ENCODE measurements at places on chromosomes 3 and 15.

- no peak for DNase-seq
Measured at GRCh38 chr15:83318861-83319415, 34.5 kb upstream of the BNC1 start.

- DNase-seq: no peak
Measured at GRCh38 chr3:152405915-152406802, 137.4 kb downstream of the MBNL1 start.

DNA sequence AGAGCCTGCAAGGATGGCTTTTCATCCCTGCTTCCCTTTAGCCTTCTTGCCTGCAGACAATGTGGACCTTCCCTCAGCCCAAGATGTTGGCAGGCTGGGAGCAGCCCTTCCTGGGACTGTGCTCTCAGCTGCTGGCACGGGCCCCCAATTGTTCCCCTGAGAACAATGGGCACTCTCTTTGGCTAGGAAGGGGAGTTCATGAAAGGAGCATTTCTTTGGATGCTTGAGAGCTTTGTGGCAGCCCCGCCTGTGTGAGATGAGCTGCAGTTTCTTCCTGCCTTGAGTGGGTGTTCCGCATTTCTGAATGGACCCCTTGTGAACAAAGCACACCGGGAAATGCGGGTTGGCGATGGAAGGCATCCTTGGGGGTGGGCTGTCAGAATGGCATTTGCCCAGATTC, 35.0 kb upstream of the BSN start:
- no peak for DNase-seq

DNA sequence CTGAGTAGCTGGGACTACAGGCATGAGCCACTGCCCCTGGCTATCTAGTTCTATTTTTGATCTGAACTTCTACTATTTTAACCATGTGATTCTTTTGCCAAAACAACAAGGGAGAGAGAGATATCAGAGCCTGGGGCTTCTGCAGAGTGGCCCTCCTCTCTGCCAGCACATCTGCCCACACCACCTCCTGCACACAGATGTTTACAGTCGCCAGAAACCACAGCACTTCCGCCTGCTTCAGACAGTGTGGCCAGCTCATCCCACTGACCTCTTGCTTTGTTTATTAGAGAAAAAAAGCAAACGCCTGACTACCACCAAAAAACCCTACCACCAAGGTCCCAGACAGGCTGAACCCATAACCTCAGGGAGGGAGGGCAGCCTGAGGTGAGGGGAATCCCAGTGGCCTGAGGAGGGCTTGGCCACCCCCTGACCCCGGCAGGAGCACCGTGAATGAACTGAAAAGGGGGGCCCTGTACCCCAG, 85.9 kb upstream of the ABHD2 start:
- no peak for DNase-seq
